ENCODE measurements at places on chromosomes 16 and 17. TPM values are rescaled to one million over a fixed set of nuclear protein-coding genes. Genes with fewer than 3 reads are reported as not detected.

- DNase-seq = peak; percentile 30
Measured at GRCh38 chr16:85988723-85989313, 89.9 kb downstream of the IRF8 start.

DNA sequence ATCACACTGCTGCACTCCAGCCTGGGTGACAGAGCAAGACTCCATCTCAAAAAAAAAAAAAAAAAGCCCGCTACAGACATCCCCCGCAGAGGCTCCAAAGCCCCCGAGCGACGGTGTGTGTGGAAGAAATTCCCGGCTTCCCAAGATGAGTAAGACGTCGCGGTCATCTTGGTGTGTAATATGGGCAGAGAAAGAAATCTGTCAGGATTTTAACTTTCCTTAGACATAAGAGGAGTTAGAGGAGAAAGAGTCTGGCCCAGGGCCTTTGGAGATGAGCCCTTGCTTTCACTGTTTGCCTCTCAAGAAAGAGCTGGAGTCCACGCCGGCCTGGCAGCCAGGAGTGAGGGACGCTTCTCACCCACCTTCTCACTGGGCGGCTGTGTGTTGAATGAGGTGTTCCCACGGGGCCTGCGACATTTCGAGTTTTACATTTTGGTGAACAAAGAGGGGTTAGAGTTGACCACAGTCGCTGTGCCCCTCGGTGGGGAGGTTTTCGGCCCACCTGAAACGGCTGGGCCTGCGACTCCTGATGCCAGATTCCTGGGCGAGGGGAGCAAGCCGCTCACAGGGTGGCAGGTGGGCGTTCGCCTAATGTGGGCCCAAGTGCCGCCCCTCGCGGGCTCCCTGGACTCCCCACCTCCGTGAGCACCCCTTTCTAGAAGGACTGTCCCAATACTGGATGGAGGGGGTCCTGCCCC, 17.9 kb downstream of the C1QTNF1 start:
- DNase-seq = no peak

DNA sequence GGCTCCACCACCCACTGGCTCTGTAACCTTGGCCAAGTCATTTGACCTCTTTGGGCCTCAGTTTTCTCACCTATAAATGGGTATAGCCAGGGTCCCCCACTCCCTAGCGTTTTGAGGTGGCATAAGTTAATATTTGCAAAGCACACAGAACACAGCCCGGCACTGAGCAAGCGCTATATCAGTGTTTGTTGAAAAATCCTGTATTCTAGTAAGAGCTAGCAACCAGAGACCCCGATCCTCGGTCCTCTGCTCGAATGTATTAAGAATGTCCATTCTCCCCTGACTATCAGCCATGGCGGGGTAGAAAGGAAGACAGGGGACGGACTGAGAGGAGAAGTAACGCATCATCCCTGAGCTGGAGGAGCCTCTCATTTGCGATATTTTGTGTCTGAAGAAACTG, 131.2 kb downstream of the IRF8 start:
- peak; percentile 11 for DNase-seq

DNA sequence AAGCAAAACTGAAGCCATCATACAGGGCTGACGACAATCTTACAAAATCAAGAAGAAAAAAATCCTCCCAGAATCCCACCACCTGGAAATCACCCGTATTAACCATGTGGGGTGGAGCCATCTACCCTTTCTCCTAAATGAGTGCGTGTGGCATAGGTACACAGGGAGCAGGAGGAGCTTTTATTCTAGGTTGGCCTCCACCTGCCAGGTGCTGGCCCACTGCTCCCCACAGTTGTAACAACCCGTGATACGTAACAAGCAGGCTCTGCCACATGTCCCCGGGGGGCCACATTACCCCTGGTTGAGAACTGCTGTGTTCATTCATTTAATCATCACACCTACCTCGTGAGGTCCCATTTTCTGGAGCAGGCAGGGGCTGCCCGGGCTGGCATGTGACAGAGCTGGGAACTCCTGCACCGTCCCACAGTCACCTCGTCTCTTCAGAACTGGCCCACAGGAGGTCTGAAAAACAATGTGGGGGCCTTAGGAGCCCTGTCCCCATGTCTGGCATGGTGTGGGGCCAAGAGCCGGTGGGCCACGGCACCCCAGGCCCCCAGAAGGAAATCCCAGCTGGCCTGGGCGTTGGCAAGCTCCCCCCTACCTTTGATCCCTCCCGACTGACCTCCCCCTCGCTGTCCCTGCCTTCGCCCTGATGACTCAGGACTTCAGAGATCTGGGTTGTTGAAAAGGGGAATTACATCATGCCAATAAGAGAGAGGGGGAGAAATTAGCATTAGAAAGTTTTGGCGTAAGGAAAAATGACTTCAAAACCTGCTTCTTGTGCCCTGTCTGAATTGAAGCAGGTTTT, 12.9 kb downstream of the CMIP start:
- DNase-seq = peak; percentile 69

- DNase-seq = peak; percentile 67
Measured at GRCh38 chr16:78259873-78260272, 160.4 kb downstream of the WWOX start.

GRCh38 chr16:31351942-31352325, 3.0 kb upstream of the ITGAX start:
- no peak for DNase-seq

DNA sequence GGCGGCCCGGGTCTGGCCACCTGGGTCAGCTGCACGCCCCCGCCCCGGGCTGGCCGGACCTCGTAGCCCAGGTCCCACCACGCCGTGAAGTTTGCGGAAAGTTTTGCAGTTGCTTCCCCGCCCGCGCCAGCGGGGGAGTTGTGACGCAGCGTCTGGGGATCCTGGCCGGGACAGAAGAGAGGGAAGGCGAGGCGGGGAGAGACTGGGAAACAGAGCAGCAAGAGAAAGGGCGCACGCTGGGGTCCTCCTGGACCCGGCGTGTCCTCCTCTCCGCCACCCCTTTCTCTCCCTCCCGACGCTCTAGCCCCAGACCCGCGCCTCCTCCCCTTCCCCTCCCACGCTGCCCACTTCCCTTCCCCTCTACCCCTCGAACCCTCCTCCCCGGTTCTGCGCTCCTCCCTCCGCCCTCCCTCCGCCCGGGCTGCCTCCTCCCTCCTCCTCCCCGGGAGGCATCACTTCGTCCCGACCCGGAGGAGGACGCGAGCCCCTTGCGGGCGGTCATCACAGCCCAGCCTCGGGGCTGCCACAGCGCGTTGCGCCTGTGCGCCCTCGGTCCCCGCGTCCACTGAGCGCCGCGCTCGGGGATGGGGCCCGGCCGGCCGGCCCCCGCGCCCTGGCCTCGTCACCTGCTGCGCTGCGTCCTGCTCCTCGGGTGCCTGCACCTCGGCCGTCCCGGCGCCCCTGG, at the start of gene MRC2:
MRC2 (plus strand) TSS at position 452 of the 685 bp plus-strand sequence; CDS start at position 585, 133 bp downstream.
- DNase-seq = peak; percentile 96

- DNase-seq = peak; percentile 98
Measured at GRCh38 chr17:80441133-80441578, 26.2 kb downstream of the ENDOV start.

DNA sequence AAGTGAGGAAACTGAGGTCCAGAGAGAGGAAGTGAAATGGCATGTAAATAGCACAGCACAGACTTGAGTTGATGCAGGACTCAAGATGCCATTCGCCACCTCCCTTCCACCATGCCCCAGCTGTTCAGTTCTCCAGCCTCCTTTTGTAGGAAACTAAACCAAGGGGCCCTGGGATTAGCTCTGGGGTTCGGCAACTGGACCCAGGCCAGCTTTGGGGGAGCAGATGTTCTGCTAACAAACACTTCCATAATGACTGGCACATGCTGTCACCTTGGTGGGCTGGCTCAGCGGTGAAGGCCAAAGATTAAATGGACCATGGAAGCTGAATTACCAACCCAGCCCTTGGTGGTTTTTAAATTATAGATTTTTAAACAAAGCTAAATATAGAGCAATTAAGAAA, 77.0 kb downstream of the IRX6 start:
- no peak for DNase-seq

- DNase-seq = no peak
Measured at GRCh38 chr17:20063665-20064648, 54.8 kb downstream of the SPECC1 start.

DNA sequence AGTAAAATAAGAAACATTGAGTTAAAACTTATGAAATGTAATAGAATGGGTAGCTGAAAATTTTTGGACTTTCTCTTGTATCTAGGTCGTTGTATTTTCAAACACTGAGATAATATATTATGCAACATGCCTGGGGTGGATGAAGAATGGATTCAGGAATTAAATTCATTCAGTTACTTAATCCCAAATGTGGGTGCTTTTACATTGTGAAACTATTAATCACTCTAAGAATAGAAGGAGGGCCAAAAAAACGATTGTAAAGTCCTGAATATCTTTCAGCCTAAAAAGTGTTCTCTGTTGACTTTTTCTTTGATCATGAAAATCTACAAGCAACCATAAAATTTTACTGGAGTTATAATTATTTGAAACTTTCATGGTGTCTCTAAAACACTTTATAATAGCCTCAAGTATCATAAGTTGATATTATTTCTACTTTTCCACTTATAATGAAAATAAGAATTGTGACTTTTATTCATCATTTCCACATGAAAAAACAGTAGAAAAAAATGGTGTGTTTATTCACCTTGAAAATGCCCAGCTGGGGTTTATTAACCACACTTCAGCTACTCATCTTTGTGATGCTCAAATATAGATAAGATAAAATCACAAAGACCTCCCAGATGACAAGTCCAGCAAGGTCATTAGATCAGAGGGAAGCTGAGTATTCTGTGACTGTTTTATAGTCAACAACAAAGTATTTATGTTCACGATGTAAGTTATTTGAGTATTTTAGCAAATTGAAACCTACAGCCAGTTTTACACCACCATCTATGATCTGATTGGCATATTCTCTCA, 619.9 kb upstream of the SOX9 start:
- no peak for DNase-seq

GRCh38 chr16:56894331-56894917, 29.4 kb downstream of the SLC12A3 start:
- no peak for DNase-seq

DNA sequence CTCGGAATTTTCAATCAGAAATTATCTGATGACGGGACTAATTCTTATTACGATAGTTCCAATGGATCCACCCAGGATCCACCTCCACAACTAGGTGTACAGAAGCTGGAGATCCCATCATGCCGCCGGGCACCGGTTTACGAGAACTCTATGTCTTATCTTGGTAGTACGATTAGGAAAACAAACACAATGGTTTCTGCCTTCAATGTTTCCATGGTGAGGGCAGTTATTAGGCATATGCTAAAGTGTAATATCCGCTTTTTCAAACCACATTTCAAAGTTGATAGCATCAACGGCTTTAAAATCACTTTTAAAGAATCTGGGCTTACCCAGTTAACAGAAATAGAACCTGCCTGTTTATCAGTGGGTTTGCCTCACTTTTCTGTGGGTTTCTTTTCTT, 705.7 kb downstream of the MAF start:
- DNase-seq = no peak

- peak; percentile 55 for DNase-seq
Measured at GRCh38 chr17:18382441-18383078, 5.0 kb downstream of the EVPLL start.

DNA sequence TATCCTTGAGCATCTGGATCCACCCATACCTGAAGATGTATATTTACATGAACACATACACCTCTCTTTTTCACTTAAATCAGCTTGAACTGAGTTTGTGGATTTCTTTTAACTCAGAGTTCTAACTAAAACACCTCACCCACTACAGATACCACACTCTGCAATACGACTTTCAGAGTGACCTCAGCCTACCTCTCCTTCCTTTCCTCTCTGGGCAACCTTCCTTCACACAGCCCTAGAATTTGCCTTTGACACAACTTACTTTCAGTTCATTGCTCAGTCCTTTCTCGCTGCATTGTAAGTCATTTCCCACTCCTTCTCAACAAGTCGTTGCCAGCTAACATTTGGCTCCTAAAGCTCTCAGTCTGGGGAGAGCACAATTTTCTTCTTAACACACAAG, 151.9 kb upstream of the IRX3 start:
- DNase-seq = no peak

DNA sequence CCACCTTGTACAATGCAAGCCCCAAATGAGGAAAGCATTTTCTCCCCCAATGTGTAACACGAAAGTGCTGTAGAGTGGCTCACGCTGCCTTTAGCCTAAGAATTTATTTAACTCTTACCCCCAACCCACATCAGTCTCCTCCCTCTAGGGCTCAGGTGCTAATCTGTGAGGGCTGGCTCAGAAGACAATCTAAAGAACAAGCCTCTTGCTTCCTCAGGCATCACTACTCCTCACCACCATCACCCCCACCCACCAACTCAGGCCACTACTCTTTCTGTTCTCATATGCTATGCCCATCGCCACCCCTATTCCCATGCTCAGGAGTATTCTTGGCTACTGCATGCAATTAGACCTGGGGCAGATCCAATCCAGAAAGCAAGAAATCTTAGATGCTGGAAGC, 3.9 kb upstream of the CCL2 start:
- peak; percentile 72 for DNase-seq

DNA sequence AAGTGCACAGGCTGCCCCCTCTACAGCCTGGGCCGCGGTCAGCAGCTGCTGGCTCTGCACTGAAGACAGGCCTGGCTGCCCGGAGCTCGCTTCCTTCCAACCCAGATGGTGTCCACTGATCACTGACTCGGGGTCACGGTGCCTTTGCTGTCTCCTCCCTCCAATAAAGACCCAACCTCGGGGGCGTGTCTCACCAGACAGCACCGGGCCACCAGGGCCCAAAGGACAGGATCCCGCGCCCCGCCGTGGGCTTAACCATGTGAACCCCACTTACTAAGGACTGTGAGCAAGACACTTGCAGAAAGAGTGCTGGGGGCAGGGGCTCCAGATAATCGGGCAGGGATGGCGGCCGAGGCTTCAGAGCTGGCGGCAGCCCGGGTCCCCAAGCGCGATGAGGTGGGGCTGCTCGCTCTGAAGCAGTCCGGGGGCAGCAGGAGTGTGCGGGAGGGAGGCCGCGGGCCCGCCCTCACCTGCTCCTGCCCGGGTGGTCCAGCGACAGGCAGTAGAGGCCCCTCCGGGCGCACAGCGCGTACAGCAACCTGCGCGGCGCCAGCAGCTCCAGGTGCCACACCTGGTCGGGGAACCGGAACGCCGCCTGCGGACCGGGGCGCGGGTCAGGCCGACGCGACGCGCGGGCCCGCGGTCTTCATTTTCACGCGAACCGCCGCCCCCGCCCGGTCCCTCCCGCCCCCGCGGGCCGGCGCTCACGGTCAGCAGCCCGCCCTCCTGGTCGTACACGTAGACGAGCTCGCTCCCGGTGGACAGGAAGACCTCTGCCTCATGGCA, 502 bp downstream of the FAAP100 start:
- peak; percentile 71 for DNase-seq

- DNase-seq = no peak
Measured at GRCh38 chr16:82264756-82265155, 94.7 kb upstream of the MPHOSPH6 start.

DNA sequence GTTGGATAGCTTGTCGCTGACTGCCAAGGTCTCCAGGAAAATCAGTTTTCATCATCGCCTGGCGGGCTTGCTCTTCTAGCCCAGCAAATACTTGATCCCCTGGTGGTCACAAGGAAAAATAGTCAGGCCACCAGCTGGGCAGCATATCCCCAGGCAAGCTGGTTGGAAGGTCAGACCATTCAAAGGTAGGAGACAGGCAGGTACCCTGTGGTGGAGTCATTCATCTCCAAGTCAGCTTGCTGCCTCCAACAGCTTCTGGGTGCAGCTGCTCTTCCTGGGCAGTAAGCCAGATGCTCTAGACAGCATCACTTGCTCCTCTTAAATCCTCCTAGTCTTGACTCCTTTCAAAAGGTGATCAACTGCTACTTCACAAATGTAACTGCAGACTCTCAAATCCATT, 16.0 kb downstream of the ZNF821 start:
- DNase-seq = peak; percentile 58

GRCh38 chr16:10013364-10013763, 168.9 kb downstream of the GRIN2A start:
- no peak for DNase-seq

The C16orf78 gene
- total RNA-seq = not detected

The IGSF6 gene
- total RNA-seq = not detected

The PIRT gene
- total RNA-seq = not detected

The CTU2 gene
- total RNA-seq = 24.3 TPM

The ATP6V0D1 gene
- 58.3 TPM for total RNA-seq
